ENCODE measurements at places on chromosomes 5 and 9.

GRCh38 chr5:2277886-2278285 is 395.2 kb upstream of the IRX4 start:
- no peak for DNase-seq

DNA sequence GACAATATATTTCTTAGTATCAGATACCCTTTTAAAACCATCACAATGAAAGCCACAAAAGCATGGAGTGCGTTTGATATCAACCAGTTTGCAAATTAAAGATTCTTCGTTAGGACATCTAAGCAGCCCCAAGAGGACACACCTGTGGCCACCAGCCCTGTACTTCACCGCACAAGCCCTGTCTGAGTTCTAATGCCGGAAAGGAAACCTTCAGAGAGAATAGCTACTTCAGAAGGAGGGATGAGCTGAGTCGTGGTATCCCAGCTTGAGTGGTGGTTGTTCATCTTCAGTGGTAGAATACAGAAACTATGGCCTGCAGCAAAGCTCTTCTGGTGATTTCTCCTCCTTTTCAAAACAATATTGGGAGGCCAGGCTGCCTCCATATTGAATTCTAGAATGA is 319.6 kb downstream of the FBXL7 start:
- no peak for DNase-seq

DNA sequence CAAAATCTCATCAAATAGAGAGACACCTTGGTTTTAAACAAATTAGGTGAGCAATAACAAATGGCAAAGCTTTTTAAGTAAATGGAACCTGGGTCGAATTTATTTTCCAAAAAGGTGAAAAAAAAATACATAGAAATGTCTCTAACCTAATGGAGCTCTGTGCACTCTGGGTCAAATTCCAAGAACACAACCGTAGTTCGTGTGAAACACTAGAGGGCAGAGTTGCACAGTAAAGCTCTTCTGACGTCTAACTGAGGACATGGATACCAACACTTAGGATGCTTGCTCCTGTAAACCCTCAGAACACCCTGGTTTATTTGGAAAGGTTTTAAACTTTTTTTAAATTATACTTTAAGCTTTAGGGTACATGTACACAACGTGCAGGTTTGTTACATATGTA is 18.9 kb downstream of the MARCHF11 start:
- no peak for DNase-seq

DNA sequence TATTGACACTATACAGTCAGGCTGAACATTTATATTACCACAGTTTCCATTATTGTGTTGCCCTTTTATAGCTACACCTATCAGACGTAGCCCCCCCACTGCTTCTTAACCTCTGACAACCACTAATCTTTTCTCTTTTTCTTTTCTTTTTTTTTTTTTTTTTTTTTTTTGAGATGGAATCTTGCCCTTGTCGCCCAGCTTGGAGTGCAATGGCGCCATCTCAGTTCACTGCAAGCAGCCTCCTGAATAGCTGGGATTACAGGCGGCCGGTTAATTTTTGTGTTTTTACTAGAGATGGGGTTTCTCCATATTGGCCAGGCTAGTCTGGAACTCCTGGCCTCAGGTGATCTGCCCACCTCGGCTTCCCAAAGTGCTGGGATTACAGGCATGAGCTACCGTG is 75.4 kb downstream of the UHRF2 start:
- no peak for DNase-seq

DNA sequence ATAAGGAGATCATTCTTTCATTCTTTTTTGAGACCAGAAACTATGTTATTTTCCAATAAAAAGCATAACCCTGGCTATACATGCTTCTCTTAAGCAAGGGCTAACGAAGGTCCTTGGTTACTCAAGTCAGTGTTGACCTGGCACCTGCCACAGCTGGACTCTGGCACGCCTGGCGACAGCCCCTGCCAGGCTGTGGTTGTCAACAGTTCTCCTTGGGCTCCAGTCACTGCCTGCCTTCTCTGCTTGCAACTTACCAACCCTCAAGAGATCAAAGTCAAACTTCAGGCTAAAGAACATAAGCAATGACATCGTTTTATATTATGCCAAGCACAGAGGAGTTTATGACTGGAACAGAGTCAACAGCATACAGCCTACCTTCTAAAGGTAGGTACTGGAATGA is 61.4 kb upstream of the TBC1D9B start:
- DNase-seq: no peak

All from stimulated activated CD8-positive, alpha-beta memory T cell treated with anti-CD3 and anti-CD28 coated beads, Interleukin-7, amount 100 ng/mL, for 1 hour (primary cell).